CD4-positive, alpha-beta T cell treated with Interferon gamma for 1 hour (primary cell): ENCODE measurements at places on chromosomes 6 and 20.

GRCh38 chr6:169810066-169810989 lies 58.9 kb downstream of the ERMARD start:
- DNase-seq = no peak

DNA sequence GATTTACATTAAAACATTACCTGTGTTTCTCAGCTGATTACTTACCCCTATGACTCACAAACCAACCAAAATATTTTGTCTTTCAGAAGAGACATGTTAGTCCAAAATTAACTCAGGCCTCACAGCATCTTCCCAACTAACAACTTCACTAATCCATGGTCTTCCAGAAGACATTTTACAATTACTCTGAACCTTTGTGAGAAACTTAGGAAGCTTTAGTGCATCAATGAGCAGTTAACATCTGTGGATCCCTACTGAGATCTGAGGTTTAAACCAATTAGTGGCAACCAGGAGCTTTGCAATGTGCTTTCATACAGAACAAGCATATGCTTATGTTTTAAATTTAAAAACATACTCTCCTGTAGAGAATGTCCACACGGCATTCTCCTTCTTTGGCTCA lies 269.7 kb downstream of the UBE3D start:
- DNase-seq = no peak

DNA sequence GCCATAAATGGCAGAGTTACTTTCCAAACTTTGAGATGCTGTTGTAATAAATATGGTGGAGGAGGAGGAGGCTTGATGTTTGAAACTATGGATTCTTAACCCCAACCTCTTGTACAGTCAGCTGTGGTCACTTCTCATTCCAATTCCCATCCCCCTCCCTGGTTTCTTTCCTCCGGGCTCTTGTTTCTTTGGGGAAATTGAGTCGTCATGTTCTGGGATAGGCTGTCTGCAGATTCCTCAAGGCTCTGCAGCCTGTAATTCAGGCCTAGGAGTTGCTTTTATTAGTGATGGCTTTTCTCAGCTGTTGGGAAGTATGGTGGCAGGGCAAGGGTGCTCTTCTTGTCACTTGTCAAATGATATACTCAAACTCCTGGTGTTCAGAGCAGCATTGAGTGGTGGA lies 2.6 kb downstream of the PTK7 start:
- no peak for DNase-seq

- DNase-seq = no peak
Observed at GRCh38 chr20:38187517-38187916, 22.4 kb upstream of the TGM2 start.

DNA sequence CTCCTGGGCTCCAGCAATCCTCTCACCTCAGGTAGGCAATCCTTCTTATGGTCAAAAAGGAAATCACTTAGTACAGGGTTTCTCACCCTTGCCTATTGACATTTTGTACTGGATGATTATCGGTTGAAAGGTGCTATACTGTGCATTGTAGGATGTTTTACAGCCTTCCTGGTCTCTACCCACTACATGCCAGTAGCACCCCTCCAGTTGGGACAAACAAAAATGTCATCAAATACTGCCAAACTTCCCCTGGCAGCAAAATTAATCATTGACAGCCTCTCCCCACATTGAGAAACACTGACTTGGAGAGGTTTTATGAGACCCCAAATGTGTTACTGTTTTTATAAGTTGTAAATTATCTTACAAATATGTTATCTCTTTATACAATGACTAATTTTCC lies 368.1 kb downstream of the PKHD1 start:
- no peak for DNase-seq

GRCh38 chr6:87543696-87544473 lies 45.9 kb downstream of the RARS2 start:
- no peak for DNase-seq

- no peak for DNase-seq
Observed at GRCh38 chr6:143691155-143691554, 13.4 kb downstream of the PHACTR2 start.

DNA sequence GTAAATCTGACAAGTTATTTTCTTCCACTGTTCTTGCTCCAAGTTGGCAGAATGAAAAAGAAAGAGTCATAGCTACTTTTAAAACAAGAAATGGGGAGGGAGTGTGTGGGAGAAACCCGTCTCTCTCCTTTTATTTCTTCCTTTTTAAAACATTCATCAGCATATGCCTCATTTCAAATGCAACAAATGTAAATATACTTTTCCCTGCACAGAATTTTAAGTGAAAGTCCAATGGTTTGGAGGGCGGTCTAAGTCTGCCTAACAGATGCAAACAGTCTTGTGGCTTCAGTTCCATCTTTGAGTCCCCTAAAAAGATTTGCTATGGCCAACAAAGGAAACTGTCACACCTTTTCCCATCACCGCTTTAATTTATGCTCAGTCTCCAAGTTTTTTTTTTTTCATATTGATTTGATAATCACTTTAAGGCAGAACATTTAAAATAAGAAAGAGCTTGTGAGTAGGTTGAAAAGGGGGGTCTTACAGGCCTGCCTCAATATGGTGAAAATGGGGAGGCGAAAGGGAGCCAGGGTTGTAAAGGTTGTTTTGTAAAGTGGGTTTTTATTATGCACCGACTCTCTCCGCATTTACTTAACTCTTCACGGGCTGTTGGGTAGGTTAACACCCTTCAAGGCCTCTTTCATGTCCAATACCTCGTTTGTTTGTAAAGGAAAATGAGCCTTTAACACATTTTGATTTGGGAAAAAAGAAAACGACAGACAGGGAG lies 4.6 kb downstream of the TFAP2D start:
- no peak for DNase-seq

DNA sequence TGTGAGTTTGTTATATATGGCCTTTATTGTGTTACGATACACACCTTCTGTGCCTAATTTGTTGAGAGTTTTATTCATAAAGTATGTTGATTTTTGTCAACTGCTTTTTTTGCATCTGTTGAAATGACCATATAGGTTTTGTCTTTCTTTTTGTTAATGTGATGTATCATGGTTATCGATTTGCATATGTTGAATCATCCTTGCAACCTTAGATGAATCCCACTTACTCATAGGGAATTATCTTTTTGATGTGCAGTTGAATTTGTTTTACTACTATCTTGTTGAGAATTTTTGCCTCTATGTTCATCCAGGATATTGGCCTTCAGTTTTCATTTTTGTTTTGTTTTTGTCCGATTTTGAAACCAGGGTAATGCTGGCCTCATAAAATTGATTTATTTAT lies 45.7 kb upstream of the TPD52L1 start:
- no peak for DNase-seq

DNA sequence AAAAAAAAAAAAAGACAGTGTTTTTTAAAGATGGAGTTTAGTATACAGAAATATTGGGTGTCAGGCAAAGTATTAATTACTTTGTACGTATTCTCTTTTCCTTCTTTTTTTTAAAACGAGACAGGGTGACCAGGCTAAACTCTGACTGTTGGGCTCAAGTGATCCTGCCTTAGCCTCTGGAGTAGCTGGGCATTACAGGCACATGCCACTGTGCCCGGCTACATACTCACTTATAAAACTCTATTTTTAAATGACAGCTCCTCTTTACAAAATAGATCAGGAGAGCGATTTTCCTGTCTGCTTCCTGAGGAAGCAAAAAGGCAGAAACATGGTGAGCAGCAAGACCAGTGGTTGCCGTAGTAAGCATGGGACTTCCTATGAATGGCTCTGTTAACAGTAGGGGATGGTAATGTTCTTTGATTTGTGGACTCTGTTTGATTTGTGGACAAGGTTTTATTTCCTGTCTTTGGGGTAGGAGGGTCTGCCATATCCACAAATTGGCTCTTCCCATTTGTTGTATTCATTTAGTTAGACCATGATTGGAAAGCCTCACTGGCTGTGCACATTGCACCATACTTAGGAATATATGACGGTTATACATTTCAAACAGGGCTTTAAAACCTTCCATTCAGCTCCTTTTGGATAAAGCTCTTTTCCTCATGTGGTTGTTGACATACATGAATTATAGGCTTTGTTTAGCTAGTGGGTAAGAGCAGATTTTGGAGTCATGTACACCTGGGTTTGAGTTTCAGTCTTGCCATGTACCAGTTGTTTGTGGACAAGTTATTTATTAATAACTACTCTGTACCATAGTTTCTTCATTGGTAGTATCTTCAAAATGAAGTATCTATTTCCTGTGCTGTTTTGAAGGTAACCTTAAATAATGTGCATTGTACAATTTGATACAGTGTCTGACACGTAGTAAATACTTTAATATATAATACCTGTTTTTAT lies 45.1 kb downstream of the PTPRA start:
- no peak for DNase-seq

DNA sequence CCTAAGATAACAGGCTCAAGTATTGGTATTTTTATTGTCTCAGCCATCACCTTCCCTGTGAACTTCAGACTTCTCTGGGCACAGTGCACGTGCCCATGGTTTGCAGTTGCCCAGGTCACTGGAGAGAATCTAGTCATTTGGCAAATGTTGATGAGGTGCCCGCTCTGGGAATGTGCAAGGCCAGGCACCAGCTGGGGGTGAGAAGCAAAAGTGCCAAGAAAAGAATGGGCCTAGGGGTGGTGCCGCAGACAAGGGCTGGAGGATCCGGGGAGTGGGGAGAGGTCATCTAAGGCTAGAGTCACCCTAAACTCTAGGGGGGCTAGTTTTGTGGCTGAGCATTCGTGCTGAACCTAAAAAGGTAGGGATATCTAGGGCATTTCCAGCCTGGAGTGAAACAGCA lies 57.0 kb upstream of the VSTM2L start:
- DNase-seq = no peak

DNA sequence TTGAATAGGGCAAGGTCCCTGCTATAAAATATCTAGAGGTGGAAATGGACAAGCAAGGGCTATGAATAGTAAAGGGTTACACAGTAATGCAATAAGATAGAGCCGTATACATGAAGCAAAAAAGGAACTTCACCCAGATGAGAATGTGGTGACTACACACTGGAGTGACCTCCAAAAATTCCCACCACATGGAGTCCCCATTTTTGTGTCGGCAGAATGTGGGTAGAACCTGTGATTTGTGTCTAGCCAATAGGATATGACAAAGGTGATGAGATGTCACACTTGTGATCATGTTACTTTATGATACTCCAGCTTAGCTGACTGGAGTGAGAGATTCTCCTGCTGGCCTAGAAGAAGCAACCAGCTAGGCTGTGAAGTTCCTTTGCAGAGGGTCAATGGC lies 96.8 kb downstream of the SYNE1 start:
- no peak for DNase-seq

GRCh38 chr20:64253443-64253842 lies 2.1 kb upstream of the PCMTD2 start:
- no peak for DNase-seq

DNA sequence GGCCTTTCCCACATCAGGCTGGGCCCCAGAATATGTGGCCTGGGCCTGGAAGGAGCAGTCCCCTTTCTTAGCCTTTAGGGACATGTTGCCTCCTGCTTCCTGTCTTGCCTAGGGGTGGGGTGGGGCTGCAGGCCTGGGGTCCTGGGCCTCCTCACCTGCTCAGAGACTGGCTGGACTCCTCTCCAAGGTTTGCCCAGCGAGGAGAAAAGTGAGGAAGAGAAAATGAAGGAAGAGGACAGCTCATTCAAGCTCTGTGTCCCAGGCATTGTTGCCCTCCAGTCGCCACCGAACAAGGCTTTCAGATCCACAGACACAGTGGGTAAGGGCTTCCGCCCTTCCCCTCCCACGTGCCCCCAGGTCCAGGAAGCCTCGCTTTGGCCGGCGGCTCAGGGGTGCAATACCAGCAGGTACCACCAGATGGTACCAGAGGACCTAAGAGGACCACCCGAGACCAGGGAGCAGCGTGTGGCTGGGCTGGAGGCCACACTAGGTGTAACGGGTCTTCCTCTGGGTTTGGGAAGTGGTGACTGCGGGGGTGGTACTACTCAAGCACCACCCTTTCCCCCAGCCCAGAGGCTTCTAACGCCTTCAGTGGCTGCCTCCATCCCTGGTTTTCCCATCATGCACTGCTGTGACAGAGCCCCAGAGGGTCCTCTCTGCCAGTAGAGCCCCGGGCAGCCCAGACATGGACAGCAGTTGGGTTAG lies 5.5 kb upstream of the BAK1 start:
- peak; percentile 87 for DNase-seq

- no peak for DNase-seq
Observed at GRCh38 chr6:16244869-16245451, 6.6 kb downstream of the GMPR start.

- no peak for DNase-seq
Observed at GRCh38 chr20:53480913-53481312, 112.7 kb downstream of the ZNF217 start.
